Osteoblast (primary cell): ENCODE measurements at places on chromosomes 13 and 19. TPM values are rescaled to one million over a fixed set of nuclear protein-coding genes. Genes with fewer than 3 reads are reported as not detected.
A peak's percentile ranks its signal among the peaks of the same experiment; 100 is the strongest.

DNA sequence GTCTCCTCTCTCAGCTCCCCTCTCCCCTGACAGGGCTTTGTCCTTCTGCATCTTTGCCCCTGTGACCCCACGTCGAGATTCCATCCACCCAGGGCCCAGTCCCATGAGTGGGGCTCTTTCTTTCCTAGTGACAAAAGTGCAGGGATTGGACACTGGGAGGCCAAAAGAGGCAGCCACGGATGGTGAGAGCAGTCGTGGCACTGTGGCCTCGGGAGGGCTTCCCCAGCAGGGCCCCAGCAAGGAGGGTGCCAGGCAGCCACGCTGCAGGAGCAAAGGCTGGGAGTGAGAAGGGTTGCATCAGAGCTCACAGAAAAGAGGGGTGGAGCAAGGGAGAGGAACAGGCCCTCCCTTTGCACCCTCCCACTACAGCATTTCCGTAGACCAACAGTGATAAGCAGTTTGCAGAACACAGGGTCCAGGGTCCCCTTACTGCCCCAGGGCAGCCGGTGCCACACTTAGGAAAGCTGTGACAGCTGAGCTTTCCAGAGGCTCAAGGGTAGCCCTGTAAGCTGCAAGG is 4.9 kb downstream of the ZSCAN1 start:
- DNase-seq, result no peak

- DNase-seq, result peak; percentile 98
Measured at GRCh38 chr19:48469289-48469881, at the start of gene CYTH2. TSS of gene CYTH2 (plus strand) at chr19:48469369. CDS start at chr19:48469508, 139 bp downstream.

DNA sequence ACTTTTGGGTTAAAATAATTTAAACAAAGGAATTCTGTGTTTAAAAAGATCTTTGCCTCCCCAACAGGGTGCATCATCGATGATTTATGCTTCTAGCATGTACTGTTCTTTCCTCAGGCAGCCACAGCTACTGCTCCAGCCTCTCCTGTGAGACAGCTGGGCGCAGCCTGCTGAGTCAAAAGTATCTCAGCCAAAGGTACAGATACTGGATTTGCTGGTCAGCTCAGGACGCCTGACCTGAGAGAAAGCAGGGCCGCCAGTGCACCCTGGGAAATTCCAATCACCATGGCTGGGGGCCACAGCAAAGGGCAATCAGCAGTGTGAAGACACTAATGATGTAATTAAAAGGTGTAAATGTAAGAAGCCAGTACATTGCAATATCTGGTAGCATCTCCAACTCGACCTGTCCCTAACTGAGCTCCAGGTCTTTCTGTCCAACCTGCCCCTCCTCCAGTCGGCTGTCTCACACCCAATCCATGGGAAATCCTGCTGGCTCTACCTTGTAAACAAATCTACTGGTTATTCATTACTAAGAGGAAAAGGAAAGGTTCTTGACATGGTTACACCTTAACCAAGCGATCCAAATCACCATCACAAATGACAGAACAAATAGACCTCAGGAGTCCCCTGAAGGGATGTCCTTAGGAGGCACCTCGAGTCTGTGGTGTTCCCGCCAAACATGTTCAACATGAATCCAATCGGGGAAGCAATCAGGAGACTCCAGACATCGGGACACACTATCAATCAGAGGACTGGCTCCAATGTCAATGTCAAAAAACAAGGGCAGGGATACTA is 7.3 kb downstream of the OPA3 start:
- DNase-seq, result peak; percentile 96

DNA sequence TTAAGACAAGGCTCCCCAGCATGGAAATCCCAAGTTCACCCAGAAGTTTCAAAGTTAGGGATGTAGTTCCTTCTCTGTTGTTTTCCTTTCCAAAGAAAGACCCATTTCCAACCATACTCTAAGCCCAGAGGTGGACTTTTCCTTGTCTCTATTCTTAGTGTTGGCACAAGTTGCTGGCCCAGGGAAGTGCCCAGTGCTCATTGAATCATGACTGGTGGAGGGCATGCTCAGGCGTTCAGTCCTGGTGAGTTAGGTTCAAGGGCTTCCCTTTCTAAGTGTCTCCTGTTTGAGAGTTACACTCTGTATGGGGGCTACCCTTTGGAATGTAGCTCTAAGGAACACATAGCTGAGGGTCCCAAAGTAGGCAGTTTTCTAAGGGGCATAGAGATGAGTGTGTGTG is 389.5 kb downstream of the KCNRG start:
- no peak for DNase-seq

GRCh38 chr13:92187378-92187989 is 789.1 kb downstream of the GPC5 start:
- peak; percentile 19 for DNase-seq

DNA sequence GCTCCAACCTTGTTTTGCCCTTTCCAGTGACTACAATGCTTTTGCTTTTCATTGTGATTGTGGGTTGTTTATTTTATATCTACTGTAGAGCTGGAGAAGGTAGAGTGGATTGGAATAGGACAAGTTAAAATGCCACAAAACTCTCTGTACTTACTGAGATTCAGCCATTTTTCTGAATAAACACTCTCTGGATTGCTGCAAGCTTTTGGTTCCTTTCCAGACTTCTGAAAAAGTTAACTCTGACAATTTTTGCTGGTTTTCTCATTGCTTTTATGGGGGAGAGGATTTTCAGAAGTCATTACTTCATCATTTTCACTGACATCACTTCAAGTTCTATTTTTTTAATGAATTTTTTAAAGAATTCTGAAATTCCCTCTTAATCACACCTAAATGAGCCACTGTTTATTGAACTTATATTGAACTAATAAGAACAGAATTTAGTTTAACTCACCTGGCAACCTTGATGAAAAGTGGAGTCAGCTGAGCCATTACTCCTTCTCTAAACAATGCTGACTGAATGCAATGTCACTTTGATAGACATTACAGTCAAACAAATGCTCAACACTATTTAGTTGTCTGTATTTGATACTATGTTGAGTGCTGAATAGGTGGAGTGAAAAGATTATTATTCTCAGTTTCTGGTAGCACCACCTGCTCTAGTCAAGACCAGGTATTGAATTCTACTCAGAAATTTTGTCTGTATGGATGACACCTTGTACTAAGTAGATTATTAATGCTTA is 303.5 kb downstream of the DLEU7 start:
- no peak for DNase-seq

- no peak for DNase-seq
Measured at GRCh38 chr19:32357720-32358119, 12.3 kb downstream of the ZNF507 start.

DNA sequence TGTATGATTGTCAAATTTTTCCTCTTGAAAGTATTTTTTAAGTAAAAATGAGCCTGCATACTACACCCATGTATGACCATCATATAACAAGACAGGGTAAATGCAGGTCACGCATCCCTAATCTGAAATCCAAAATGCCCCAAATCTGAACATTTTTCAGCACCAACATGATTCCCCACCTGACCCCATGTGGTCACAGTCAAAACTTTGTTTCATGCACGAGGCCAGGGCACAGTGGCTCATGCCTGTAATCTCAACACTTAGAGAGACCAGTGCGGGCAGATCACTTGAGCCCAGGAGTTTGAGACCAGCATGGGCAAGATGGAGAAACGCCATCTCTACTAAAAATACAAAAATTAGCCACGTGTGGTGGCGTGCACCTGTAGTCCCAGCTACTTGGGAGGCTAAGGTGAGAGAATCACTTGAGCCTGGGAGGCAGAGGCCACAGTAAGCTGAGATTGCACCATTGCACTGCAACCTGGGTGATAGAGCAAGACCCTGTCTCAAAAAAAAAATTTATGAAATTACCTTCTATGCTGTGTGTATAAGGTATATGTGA is 63.7 kb upstream of the NPAS1 start:
- no peak for DNase-seq

- no peak for DNase-seq
Measured at GRCh38 chr19:51469162-51469561, 9.2 kb upstream of the CEACAM18 start.

VSTM2B gene
- not detected in 2 replicates for total RNA-seq

MAG gene
- not detected in 2 replicates for total RNA-seq

CATSPERD gene
- under 0.01 TPM in 2 replicates for total RNA-seq

ASF1B gene
- 1.1 and 2.7 TPM in 2 replicates for total RNA-seq
